ENCODE measurements at places on chromosomes 16 and 17.

GRCh38 chr17:56457501-56457900 is 136.0 kb upstream of the NOG start:
- no peak for DNase-seq

DNA sequence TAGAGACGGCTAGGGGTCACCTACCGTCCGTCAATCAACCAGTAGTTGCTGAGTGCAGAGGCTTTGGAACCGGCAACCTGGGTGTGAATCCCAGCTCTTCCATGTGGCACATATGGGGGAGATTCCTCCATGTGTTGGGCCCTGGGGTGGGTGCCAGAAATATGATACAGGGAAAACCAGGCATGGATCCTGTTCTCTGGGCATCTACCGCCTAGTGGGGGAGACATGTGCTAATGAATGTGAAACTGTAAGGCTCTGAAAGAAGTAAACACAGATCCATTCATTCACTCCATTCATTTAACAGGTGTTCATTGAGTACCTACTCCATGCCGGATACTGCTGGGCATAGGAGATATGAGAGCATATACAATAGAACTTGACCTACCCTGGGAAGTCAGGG is 39.5 kb upstream of the SDK2 start:
- DNase-seq, result no peak

DNA sequence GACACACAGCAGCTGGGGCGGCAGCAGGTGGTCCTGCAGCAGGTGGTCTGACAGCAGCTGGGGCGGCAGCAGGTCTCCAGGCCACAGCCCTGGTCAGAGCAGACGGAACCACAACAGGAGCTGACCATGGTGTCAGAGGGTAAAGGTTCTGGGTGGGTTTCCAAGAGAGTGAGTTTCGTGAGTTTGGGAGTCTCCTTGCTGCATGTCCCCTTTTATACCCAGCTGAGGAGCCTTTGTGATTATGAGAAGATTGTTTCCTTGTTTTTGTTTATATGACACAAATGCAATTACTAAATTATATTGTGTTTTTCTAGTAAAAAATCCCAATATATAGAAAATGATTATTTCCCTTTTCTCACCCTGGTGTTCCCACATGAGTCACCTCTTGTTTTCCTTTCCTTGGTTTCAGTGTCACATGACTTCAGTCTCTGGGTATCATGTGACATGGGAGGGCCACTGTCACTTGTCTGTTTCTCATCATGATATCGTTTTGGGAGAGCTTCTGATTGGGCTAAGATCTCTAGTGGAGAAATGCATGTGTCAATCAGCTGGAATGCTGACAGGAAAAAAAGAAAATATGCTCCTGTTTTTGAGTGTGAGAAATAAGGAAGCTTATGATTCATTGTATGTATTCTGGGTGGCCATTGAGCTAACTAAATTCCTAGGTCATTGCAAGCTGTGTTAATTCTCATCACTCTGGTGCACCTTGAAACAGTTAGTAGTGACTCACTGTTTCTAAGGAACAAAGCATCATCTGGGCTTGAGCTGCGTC is at the start of gene KRTAP4-6:
KRTAP4-6 (minus strand) TSS at position 185 of the 772 bp plus-strand sequence; CDS start at position 128, 57 bp downstream.
- no peak for DNase-seq

DNA sequence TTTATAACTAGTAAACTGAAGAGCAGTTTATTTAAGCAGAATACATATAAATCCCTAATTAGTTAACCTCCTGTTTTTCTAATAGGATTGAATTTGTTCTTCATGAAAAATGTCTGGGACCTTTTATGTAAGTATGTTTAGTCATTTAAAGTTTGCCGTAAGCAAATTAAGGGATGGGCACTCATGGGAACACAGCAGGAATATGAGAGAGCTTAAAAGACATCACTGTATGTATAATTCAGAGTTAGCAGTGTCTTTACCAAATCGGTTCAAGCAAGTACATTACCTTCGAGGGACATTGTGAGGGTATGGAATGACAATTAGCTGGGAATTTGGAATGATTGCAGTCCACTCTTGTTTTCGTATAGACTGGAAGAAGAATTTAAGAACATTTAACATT is 17.7 kb upstream of the NETO2 start:
- no peak for DNase-seq

- no peak for DNase-seq
Measured at GRCh38 chr16:73062743-73063733, 15.1 kb upstream of the ZFHX3 start.

- DNase-seq, result peak; percentile 23
Measured at GRCh38 chr16:82655072-82655714, 28.4 kb downstream of the CDH13 start.

GRCh38 chr17:47882247-47882646 is 13.8 kb upstream of the SP2 start:
- no peak for DNase-seq

DNA sequence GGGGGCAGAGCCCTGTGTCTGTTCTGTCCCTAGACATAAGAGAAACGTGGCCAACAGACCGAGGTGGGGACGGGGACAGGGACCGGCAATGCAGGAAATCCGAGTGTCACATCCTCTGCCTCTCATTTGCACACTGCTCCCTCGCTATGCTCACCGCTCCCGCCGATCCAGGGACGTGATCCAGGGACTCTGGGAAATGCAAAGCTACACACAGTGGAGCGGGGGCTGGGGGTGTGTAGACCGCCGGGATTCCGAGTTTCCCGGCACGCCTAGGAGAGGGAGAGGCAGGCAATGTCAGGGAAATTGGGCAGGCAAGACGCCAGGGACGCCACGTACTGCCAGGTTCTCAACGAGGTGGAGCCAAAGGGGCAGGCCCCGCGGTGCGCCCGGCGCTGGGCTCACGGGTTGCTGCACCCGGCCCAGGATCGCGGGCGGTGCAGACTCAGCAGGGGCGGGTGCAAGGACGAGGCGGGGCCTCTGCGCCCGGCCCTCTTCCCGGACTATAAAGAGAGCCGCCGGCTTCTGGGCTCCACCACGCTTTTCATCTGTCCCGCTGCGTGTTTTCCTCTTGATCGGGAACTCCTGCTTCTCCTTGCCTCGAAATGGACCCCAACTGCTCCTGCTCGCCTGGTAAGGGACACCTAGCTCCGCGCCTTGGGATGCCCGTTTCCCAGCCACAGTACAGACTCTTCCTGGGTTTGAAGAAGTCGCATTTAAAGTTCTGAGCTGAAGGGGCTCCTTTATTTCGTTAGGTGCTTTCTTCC is at the start of gene MT1X:
MT1X (plus strand) TSS at position 532 of the 764 bp plus-strand sequence; CDS start at position 603, 71 bp downstream.
- peak; percentile 93 for DNase-seq

DNA sequence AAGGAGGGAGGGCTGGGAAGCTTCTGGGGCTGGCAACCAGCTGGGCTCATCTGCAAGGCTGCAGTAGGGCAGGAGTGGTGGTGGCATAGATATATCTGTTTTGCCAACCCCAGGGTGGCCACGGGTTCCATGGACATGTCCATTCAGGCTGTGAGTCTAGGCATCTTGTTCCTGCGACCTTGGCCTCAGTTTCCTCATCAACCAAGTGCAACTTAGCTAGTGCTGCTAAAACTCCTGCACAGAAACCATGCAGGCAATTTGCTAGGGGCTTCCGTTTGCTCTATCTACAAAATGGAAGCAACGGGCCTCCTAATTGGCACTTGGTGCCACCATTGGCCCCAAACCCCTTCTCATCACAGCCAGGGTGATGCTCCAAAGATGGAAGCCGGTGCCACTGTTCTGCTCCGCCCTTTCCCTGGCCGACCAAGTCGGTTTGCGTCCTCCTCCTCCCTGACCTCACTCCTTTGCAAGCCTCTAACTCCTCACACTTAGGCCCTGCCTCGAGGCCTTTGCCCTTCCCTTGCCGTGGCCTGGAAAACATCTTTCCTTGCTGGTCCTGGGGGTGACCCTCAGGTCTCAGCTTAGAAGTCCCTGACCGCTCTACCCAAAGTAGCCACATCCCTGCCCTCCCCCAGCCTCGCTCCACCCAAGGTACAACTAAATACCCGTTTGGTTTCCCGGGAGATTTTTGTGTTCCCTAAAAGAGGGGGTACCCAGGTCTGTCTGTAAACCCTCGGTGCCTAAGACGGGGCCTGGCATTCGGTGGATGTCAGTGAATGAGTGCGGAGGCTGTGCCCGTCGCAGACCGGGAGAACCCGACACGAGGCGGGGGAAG is 1.2 kb downstream of the SREBF1 start:
- no peak for DNase-seq

- DNase-seq, result no peak
Measured at GRCh38 chr17:59827721-59828477, 64.8 kb downstream of the TUBD1 start.

DNA sequence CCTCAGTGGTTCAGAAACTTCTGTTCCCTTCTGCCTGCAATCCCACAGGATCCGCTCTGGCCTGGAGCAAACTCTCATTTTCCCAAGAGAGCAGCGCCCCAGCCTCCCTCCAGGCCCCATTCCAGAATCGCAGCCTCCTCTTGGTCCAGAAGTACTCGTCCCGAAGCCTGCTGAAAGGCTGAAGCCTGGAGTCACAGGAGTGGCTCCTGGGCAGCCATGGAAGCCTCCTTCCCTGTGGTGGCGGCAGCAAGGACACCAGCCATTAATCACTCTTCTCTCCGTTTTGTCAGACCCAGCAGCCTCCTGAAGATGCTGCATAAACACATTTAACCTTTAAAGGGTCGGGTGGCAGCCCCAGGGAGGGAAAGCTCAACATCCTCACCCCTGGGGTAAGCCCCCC is 66.9 kb upstream of the TNRC6C start:
- no peak for DNase-seq

DNA sequence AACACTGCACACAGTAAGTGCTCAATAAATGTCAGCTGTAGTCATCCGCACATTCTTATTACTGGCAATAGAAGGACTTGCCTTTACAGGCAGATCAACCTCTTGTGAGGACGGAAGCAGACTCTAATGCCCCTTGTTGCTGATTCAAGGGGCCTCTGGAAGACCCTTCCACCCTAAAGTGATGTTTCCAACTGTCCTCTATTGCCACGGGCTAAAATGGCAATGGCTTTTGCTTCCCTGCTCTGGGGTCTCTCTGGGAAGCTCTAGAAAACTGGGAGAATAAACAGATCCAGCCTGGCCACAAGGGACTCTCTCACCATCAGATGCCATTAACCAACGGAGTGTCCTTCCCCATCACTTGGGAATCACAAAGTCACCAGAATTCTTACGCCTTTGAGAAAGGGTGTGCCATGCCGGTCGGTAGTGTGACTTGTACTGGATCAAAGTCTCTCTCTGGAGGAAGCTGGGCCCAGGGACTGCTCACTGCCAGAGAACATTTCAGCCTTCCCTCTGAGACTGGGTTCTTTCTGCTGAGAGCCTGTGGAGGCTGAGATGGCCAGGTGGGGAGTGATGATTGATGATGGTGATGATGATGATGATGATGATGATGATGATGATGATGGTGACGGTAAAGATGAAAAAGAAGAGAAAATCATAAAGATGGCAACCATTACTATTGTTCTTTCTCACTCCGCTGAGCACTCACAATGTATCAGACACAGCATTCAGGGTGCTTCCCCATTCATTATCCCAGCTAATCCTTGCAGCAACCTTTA is 146.8 kb downstream of the CYLD start:
- no peak for DNase-seq

Measured in A673 (cell line).